ENCODE measurements at places on chromosomes 6 and 20.

DNA sequence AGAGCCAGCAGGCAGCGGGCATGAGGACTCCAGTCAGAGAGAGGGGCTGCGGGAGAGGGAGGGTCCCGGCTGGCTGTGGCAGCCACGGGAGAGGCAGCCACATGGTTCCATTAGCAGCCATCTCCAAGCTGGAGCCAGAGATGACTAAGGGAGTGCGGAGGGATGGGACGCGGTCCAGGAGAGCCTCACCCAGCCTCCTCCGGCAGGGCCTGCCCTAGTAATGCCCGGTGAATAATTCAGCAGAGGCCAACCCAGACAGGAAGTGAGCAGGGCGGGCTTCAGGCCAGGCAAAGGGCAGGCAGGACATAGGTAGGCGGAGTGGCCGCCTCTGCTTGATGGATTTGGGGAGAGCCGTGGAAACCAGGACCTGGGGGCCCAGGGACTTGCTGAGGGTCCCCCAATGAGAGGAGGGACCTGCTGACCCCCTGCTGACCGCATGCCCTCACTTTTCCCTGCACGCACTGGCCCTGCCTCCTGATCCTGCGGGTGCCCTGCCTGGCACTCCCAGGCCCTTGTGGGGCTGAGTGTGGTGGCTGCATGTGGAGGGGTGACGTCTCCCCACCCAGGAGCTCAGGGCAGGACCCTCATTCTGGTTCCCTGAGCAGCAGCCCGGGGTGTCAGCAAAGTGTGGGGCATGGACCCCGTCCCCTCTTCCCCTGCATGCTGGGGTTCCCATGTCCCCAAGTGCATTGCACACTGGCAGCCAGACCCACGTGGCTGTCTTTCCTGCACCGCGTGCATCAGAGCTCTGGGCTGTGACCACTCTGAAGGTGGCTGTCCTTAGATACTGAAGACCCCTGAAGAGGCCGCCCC lies 51.8 kb upstream of the SLCO4A1 start:
- DNase-seq = no peak

- no peak for DNase-seq
Measured at GRCh38 chr6:16140607-16141006, 11.7 kb downstream of the MYLIP start.

DNA sequence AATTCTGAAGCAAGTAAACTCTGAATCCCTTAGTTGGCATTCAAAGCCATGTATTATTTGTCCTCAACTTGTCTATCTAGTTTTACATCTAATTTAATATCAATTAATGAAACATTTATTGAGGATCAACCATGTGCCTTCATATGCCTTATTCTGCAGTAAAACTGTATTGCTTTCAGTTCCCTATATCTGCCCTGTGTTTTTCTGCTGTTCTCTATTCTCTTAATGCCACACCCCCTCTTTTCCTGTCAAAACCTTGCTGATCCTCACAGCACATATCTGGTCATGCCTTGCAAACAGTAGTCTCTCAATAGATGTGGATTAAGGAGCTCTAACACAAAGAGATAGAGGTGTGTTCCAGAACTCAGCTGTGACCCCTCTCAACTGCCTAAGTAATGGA lies 2.0 kb downstream of the FIG4 start:
- no peak for DNase-seq

GRCh38 chr6:158047127-158047518 lies 65.5 kb downstream of the SYNJ2 start:
- no peak for DNase-seq

DNA sequence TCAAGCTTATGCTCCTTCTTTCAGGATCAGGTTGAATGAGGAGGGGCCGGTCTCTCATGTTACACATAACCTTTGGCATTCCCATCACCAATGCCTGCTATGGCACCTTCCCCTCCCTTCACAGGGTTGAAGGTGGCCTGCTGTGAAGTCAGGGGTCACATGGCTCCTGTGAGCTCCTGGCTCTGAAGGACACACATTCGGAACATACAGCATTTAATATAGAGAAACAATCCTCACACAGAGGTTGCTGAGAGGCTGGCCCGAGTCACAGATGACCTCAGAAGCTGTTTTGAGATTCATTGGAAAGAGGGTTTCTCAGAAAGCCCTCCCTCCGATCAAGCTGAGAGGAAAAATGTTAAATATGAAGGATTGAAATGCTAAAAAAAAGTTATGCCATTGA lies 82.1 kb downstream of the PSMG4 start:
- no peak for DNase-seq

DNA sequence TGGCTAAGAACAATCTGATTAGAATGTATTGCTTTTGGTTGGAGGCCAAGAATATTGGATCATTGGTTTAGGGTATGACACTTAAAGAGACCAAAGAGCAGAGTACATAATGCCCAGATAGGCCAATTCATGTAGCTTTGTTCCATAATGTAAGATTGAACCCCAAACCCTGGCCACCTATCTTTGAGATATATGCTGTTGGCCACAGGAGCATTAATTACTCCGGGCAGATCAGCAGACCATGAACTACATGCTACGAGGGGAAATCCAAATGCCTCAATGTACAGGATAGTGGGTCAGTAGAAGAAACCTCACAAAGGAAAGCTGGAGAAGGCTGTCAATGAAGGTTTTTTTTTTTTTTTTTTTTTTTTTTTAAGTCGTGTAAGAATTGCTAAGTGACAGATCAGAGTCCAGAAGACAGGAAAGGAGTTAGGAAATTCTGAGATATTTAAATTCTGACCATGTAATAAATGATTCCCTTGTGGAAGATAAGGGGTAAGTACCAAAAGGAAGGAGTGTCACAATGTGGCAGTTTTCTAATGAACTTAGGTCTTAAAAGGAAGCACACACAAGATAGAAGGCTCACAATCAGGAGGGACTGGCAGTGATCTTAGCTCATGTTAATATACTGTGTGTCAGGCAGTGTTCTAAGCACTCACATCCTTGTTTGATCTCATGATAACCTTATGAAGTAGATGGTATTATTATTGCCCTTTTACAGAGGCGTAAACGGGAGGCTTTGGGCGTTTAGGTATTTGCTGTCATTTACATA lies 61.4 kb downstream of the CARMIL1 start:
- DNase-seq = no peak

DNA sequence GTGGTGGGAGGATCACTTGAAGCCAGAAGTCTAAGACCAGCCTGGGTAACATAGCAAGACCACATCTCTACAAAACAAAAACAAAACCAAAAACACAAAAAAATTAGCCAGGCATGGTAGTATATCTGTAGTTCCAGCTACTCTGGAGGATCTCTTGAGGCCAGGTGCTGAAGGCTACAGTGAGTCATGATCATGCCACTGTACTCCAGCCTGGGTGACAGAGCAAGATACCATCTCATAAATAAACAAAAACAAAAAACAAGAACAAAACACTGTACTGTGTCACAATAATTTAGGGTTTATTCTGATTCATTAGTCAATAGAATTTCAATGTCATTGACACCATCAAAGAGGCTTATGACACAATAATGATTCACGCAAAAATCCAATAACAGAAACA lies 1121.7 kb upstream of the MAP3K7 start:
- DNase-seq = no peak

- peak; percentile 78 for DNase-seq
Measured at GRCh38 chr20:38125157-38126056, 39.7 kb downstream of the TGM2 start.

DNA sequence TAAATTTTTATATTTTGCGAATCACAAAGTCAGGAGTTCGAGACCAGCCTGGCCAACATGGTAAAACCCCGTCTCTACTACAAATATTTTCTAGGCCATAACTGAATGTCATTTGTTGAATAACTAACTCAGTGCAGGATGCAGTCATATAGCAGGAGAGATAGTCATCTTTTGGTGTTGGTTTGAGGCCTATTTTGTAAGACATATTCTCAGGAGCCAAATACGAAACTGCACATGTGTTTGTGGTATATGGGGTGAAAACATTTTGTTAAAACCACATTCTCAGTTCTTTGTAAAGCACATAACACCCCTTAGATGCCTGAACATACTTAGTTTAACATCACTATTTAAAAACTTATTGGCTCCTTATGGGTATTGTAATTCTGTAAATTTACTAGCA lies 4.7 kb upstream of the ENPP5 start:
- DNase-seq = no peak

DNA sequence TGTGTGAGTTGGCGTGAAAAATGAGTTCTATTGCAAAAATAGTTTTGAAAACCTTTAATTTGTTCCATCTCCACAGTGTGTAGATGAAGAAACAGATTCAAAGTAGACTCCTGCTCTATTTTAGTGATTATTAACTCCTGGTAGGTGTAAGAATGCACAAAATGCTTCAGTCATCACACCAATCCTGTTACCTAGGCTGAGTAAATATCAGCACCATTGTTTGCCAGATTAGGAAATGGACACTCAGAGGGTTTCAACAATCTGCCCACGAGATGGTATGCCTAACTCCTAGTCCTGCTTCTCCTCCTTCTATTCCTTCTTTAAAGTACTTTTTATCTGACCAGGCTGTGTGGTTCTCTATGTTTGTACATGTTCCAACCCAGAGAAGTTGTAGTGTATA lies 108.9 kb upstream of the AHI1 start:
- DNase-seq = no peak

- DNase-seq = no peak
Measured at GRCh38 chr20:37075932-37076685, 19.7 kb downstream of the RBL1 start.

DNA sequence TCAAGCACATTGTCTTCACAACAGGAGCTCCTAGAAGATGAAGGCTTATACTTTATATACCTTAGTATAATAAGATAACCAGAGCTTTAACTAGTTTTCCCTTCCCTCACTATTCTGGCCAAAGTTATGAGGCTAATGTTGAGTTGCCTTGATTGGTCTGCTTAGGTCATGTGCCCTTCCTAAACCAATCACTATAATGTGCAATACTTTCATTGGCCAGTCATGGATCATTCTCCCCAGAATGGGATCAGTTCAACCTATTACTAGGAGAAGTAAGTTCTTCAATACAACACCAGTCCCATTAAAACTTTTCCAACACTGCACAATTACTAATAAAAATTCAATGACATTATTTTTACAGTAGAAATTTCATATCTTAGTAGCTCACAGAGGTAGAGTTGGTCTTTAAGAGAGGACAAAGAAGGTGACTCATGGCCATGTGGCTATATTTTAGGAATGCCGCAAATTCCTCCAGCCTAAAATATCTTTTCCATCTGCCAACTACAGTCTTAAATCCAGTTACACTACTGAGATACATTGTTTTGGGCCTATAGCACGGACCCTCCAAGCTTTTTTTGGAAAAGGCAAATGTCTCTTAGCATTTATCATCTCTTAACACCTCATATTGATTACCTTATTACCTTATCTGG lies 12.5 kb upstream of the POU3F2 start:
- DNase-seq = no peak

DNA sequence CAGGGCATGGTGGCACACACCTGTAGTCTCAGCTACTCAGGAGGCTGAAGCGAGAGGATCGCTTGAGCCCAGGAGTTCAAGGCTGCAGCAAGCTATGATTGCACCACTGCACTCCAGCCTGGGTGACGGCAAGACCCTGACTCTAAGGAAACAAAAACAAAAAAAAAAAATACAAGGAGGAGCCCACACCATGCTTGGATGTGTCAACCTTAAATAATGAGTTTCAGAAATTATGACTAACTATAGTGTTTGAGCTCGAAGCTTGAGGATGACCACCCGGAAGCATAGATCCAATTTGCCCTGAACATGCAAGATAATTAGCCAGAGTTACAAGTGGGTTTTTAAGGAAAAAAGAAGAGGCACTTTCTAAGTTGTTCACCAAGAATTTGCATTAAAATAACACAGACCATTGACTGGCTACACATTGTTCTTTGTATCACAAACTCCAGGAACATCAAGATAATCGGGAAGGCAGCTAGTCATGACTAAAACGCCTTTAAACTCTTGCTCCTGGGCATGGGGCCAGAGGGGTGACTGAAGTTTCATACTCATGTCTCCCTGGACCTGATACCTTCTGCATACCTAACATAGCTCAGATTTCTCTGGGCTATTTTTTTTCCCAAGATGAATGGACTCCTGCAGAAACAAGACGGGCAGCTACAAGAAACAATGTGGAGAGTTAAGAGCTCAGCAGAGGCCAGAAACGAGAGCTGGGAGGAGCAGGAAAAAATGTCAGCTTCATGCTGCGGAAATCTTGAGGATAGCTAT lies 289.6 kb downstream of the PREX1 start:
- no peak for DNase-seq

GRCh38 chr6:95244751-95245150 lies 332.6 kb upstream of the MANEA start:
- DNase-seq = no peak

DNA sequence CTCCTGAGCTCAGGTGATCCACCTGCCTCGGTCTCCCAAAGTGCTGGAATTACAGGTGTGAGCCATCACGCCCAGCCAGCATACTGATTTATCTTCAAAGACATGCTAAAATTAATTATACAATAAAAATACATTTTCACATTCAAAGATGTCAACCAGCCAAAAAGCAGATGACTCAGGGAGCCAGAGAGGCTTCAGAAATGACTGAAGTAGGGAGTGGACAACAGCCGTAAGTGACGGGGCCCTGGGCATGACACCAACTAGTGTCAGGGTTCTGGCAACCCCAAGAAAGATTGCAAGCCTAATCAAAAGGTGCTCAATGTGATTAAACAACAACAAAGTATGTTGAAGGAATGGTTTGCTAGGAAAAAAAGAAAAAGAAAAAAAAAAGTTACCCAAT lies 28.4 kb downstream of the GPLD1 start:
- DNase-seq = no peak

DNA sequence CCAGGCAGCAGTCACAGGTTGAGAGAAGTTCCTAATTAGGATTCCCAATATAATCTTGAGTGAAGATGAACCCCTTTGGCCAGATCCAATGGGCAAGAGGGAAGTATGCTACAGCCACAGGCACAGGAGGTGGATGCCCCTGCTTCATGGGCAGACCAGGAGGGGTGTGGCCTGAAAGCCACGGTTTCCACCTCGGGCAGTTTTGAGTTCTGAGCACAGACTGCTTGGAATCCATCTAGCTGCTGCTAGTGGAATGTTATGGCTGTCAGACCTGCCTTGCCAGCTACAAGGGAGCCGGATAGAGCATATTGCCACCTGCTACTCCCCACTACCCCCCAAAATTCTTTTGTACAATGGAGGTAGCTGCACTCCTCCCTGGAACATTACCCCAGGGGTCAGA lies 672.9 kb downstream of the HACE1 start:
- no peak for DNase-seq

DNA sequence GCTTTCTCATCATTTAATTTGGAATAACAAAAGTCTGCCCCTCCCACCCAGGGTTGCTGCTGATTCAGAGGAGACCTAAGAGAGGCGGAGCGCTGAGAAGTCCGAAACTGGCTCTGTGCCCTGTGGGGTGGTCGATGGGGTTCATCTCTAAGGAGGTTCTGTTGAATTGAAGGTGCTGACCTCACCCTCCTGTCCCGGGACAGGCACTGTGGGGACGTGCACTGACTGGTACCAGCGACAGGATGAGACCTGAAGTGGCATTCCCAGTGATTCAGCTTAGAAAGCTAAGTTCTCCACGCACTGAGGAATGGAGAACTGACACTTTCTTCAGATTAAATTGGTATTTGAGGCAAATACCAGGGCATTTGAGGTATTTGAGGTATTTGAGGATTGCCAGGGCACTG lies 1.3 kb downstream of the GUCA1B start:
- DNase-seq = no peak

Data from heart right ventricle (tissue), 16 donors.